Sigmoid colon (tissue), 7 donors: ENCODE measurements at places on chromosomes 5 and 9. TPM values are rescaled to one million over a fixed set of nuclear protein-coding genes. Genes with fewer than 3 reads are reported as not detected.

GRPEL2 gene
- total RNA-seq, result 13.9 TPM

FBP2 gene
- total RNA-seq, result not detected

GRCh38 chr5:2697446-2698200 lies 53.9 kb downstream of the IRX2 start:
- H3K4me1 ChIP-seq, result no peaks in the 10 kb centered on the region
- DNase-seq, result peak; percentile 56
- no peak overlapping the region for H3K4me3 ChIP-seq

TEX10 gene
- total RNA-seq, result 15.0 TPM

DNA sequence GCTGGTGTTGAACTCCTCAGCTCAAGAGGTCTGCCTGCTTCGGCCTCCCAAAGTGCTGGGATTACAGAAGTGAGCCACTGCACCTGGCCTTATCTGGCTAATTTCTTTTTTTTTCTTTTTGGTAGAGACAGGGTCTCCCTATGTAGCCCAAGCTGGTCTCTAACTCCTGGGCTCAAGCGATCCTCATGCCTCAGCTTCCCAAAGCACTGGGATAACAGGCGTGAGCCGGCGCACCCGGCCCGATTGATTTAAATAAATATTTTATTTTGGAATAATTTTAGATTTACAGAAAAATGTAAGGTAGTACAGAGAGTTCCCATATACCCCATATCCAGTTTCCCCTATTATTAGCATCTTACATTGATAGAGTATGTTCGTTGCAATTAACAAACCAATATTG lies 155.0 kb upstream of the MVB12B start:
- H3K4me3 ChIP-seq, result no peak overlapping the region
- H3K27ac ChIP-seq, result no peak overlapping the region
- H3K36me3 ChIP-seq, result no peaks in the 10 kb centered on the region
- H3K27me3 ChIP-seq, result no peaks in the 10 kb centered on the region
- DNase-seq, result no peak

DNA sequence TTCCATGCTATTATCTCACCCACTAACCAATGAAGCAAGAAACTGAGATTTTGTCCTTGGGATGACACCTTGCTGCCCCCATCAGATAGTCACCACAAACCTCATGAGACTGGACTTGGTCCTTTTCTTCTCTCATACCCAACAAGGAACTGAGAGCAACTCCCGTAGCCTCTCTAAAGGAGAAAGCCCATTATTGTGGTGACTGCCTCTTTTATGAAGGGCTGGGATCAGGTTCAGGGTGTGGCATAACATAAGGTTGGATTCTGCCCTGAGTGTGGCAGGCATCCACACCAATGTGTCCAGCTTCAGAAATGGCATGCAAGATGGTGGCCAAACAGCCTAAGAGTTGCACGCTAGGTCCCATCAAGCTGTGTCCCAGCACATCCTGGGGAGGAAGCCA lies 1.3 kb upstream of the ACTL7A start:
- H3K4me1 ChIP-seq, result no peaks in the 10 kb centered on the region
- no peak overlapping the region for H3K27ac ChIP-seq
- H3K4me3 ChIP-seq, result no peak overlapping the region
- no peaks in the 10 kb centered on the region for H3K27me3 ChIP-seq
- DNase-seq, result no peak

CANX gene
- total RNA-seq, result 278 TPM
